H54 (cell line): ENCODE measurements at places on chromosomes 6 and 20.

- no peak for DNase-seq
Measured at GRCh38 chr20:58071991-58072390, 156.5 kb downstream of the ANKRD60 start.

DNA sequence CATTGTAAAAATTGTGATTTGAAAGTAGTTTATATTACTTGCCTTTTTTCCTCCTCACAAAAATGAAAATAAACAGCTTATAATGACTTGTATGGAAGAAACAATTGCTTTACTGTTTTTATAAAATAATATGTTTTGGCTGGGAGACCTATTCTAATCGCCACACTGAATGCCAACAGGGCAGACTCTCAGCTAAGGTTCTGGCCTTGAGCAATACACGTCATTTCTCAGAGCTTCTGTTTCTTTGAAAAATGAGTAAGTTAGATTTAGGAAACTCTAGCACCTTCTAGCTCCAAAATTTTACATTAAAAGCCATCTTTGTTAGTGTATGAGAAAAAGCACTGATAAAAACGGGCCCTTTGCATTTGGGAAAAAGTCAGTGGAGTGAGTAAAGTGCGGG is 166.6 kb downstream of the ARID1B start:
- DNase-seq, result no peak

DNA sequence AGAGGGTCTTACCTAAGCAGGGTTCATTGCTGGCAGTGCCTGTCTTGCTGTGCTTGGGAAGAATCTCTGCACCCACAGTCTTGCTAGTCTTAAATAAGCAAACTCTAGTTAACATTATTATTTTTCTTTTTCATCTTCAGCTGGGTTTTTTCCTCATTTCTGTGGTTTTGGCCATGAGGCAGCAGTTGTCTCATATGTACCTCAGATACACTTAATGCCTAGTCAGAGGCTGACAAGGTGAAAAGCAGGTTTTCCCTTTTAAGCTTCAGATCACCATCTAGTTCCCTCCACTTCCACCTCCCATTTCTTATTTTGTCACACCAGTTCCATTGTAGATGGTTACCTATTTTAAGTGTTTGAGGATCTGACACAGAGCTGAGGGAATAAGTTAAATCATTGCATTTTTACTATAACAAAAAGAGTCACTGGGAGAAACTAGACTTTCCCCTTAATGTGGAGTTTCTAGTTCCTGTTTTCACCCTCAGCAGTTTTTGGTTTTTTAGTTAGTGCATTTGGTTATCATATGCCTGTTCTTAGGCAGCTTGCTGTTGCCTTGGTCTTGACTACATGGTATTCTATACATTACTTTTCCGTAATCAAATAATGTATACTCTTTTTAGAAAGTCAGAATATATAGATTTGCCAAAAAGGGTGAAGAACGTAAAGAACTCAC is 46.0 kb downstream of the AFDN start:
- no peak for DNase-seq

DNA sequence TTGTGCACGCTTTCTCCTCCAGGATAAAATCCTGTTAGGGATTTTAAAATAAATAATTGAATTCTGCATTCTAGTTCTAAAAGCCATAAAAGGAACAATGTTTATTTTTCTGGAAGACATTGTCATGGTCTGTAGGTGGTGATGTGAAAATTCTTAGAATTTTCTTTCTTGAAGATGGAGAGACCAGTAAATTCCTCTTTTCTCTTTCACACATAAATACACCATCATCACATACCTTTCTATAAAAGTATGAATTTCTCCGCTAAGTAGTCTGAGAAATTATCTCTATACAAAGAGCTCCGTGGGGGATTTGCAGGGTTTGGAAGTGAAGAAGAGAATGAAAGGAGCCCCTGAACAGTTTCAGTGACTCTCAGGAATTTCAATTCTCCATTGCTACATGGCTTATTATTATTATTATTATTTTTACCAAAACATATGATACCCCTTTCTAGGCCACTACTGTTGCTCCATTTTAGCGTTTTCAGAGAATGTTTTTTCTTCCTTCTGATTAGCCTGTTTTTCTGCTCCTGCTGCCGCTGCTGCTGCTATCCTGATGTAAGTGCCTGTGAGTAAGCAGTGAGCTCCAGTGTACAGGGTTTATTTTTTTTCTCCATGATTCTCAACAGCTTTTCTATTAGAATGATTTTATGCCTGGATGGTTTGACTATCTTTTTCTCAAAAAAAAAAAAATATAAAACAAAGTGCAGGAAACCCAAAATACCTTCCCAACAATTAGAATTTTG is 145.8 kb downstream of the SAMD5 start:
- DNase-seq, result no peak

DNA sequence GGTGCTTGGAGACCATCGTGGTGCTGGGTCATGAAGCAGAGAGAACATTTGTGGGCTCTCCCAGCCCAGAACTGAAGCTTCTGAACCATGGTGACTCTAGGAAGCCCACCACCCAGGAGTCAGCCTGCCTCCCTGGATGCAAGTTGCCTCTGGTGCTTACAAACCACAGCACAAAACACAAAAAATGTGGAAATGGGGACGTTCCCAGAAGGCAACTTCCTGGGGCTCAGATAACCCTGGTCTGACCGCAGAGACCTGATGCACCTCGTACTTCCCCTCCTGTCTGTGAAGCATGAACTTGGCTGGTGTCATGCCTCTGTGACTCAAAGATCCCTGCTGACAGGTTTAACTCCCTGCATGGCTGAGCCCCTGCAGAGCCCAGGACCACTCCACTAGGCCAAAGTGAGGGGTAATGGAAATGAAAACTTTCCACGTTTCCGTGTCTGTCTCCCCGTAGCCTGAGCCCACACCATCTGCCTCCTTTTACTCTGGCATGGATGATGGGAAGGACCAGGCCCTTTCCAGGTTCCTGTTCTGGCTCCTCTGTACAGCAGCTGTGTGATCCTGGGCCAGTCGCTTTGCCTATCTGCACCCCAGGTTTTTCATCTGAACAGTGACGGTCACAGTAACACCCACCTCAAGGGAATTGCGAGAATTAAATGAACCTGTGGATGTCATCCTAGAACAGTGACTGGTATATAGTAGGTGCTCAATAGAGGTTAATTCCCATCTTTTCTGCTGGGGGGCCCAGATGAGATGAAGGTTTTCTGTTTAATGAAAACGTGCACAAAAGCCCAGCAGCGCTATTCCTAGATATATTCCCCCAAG is 57.7 kb downstream of the PPP1R16B start:
- no peak for DNase-seq

- no peak for DNase-seq
Measured at GRCh38 chr6:119145111-119145510, 66.6 kb upstream of the FAM184A start.

DNA sequence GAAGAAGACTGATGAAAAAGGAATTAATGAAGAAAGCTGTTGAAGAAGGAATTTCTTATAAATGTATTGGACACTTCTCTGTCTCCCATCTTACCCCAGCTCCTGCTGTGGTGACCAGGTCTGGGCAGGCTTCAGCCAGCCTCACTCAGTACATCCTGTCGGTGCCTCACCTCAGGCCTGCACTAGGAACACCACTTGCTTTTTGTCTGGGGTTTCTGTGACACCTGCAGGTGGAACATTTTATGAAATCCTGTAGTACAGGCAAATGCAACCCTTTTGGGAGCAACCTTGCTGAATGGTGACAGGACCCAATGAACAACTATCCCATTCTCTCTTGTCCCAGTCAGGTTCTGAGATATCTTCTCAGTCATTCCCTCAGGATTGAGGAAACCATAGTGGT is 129.7 kb downstream of the PRDM13 start:
- DNase-seq, result no peak

- DNase-seq, result no peak
Measured at GRCh38 chr6:51663525-51663924, 423.9 kb downstream of the PKHD1 start.

DNA sequence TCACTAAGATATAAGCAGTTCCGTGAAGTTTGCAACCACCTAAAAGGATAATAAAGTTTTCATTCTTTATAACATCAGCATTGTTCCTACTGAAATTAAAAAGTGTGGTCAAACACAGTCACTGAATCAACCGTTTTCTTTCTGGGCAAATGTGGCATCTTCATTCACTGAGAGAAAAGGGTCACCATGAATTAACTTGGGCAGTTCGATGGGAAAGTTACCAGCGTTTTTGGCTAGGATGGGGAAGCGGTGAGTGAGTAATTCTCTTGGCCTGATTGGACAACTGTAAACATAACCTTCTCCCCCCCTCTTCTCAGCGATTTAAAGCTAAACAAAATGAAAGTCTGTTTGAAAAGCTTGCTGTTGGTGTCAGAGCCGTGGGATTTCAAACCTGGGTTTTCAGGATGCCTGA is 181.8 kb downstream of the SASH1 start:
- no peak for DNase-seq
